ENCODE measurements at places on chromosomes 12 and 14.

DNA sequence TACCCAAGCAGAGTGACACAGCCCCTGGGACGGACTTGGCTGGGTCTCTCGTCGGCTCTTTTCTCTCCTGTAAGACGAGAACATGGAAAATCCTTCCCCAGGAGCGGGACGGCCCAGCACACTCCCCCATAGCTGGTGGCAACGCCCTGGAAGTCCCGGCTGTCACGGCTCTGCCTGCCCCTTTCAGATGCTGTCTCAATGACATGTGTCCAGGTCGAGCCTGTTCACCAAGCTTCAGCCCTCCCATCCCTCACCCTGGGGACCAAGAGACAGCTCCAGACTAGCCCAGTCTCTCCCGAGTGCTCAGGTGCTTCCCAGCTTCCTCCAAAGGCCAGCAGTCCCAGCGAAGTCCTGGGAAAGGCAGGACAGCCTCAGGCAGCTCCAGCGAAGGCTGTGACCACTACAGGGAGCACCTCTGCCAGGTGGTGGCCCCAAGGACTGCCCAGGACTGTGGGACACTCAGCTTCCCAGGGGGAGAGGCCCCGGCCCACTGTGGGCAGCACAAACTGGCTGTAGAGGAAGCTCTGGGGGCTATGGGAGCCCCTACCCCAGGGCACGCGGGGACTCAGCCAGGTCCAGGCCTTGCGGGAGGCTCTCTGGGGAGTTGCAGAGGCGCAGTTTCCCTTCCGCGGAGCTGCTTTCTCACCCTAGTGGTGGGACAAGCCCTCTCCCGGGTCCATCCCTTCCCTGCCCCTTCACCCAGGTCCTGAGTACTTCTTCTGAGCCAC lies 33.6 kb downstream of the TNFAIP2 start:
- H3K36me3 ChIP-seq, result no peaks in the 10 kb centered on the region
- peaks cover 3% of the 10 kb centered on the region for H3K27me3 ChIP-seq
- no peaks in the 10 kb centered on the region for H3K4me1 ChIP-seq

GRCh38 chr12:69844836-69845235 lies 19.8 kb downstream of the MYRFL start:
- no peaks in the 10 kb centered on the region for H3K27me3 ChIP-seq
- DNase-seq, result no peak
- H3K27ac ChIP-seq, result no peak overlapping the region
- no peaks in the 10 kb centered on the region for H3K36me3 ChIP-seq
- H3K4me3 ChIP-seq, result no peak overlapping the region

DNA sequence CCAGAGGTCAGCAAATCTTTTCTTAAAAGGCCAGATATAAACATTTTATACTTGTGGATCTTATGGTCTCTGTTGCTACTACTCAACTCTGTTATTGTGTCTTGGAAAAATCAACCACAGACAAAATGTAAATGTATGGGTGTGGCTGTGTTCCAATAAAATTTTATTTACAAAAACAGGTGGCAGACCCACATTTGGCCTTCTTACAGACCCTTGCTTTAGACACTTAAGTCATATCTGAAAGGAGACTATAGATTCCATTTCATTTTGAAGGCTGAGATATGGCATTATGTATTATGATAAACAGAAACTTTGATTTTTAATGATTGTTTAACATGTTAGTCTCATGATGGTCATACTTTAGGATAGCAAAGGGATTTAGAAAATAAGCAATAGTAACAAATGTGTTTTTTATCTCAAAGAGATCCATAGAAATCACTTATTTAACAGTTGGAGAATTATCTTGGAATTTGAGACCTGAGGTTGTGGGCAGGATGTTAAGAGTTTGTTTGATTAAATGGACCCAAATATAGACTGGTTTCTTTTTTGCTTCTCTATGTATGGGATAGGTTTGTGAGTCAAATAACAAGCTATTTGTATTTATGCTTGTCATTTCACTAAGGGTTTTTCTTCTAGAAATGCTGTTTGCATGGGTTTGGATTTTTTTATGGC lies 51.2 kb downstream of the PPFIBP1 start:
- no peak overlapping the region for H3K4me3 ChIP-seq
- H3K36me3 ChIP-seq, result peaks cover 25% of the 10 kb centered on the region
- peaks cover 5% of the 10 kb centered on the region for H3K27me3 ChIP-seq
- H3K27ac ChIP-seq, result no peak overlapping the region
- DNase-seq, result no peak

GRCh38 chr12:45131506-45131905 lies 80.6 kb upstream of the DBX2 start:
- H3K4me3 ChIP-seq, result no peak overlapping the region
- DNase-seq, result no peak
- H3K27me3 ChIP-seq, result no peaks in the 10 kb centered on the region
- no peak overlapping the region for H3K27ac ChIP-seq
- no peaks in the 10 kb centered on the region for H3K36me3 ChIP-seq

DNA sequence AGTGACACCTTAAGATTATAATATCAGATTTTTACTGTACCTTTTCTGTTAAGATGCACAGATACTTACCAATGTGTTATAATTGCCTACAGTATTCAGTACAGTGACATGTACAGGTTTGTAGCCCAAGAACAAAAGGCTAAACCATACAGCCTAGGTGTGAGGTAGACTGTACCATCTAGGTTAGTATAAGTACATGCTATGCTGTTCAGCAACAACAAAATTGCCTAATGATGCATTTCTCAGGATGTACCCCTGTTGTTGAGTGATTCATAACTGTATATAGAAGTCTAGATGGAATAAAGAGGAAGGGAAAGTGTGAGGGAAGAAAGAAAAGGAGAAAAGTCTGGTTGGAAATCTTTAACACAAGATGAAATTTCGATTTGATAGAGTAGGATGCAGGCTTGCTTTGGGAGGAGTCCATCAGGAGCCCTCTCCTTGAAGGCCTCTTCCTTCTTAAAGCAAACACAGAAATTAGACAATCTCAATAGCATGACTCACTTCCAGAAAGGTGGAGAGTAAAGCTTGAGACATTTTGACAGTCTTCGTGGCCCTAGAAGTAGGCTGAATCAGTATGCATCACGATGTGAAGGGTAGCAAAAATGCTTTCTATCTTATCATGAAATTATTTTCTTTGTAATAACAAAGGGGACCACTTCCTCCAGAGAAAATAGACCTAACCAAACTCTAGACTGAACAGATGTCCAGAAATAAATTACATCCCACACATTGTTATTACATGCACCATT lies 191.5 kb downstream of the SYT1 start:
- H3K36me3 ChIP-seq, result no peaks in the 10 kb centered on the region
- DNase-seq, result no peak
- no peaks in the 10 kb centered on the region for H3K4me1 ChIP-seq
- H3K4me3 ChIP-seq, result no peak overlapping the region
- no peak overlapping the region for H3K27ac ChIP-seq

DNA sequence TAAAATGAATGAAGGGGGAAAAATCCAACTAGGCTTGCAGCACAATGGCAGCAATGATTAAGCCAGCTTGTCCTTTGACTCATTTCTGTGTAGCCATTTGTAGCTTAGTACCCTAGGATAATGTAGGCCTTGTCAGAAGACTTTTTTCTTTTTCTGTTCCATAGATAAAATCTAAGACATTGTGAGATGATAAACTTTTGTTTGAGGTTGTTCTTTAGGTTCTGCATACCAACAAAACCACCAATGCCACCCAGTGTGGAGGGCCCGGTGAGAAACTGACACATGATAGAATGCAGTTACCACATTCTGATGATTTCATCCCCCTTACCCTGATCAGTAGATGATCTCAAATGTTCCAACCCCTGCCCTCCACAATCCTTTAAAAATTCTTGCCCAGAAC lies 6.6 kb upstream of the KLRD1 start:
- no peaks in the 10 kb centered on the region for H3K27me3 ChIP-seq
- H3K4me3 ChIP-seq, result no peak overlapping the region
- no peaks in the 10 kb centered on the region for H3K4me1 ChIP-seq
- peaks cover 6% of the 10 kb centered on the region for H3K36me3 ChIP-seq
- no peak overlapping the region for H3K27ac ChIP-seq

DNA sequence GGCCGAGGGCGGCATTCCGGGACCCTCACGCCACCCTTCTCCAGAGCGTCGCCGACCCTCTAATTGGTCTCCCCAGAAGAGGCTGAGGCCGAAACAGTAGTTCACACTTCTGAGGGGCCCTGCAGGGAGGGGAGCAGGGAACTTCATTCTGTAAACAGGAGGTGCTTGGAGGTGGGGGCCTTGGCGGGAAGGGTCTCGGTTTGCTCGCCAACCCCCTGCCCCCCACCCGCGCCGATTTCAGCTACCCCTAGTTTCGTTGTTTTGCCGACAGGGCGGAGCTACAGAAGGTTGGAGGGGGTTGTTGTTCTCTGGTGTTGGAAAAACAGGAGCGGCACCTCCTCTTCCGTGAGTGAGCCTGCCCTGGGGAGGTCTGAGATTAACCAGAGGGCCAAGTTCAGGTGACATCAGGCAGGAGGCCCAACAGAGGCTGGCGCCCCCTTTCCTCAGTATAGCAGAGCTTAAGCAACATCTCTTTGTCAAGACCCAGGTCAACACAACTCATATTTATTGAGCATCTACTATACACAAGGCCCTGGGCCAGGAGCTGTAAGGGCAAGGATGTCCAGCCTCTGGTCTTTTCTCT lies 682 bp downstream of the ERBB3 start:
- peak overlapping the region; percentile 86 for H3K4me3 ChIP-seq
- no peak for DNase-seq
- H3K36me3 ChIP-seq, result no peaks in the 10 kb centered on the region
- peaks cover 9% of the 10 kb centered on the region for H3K27me3 ChIP-seq
- no peak overlapping the region for H3K27ac ChIP-seq
- H3K4me1 ChIP-seq, result peaks cover 13% of the 10 kb centered on the region

- no peak overlapping the region for H3K27ac ChIP-seq
- H3K4me1 ChIP-seq, result no peaks in the 10 kb centered on the region
- H3K36me3 ChIP-seq, result peaks cover 4% of the 10 kb centered on the region
- no peak overlapping the region for H3K4me3 ChIP-seq
- DNase-seq, result no peak
Observed at GRCh38 chr14:94102768-94103482, 7.6 kb upstream of the IFI27 start.

GRCh38 chr12:95940514-95940913 lies 1.9 kb downstream of the CCDC38 start:
- no peaks in the 10 kb centered on the region for H3K4me1 ChIP-seq
- peaks cover 2% of the 10 kb centered on the region for H3K27me3 ChIP-seq
- no peak for DNase-seq
- H3K36me3 ChIP-seq, result no peaks in the 10 kb centered on the region
- H3K4me3 ChIP-seq, result no peak overlapping the region
